ENCODE measurements at places on chromosomes 7 and 10. TPM values are rescaled to one million over a fixed set of nuclear protein-coding genes. Genes with fewer than 3 reads are reported as not detected.

The RADIL gene
- 0.32 TPM for total RNA-seq

The LRIT1 gene
- total RNA-seq = not detected

The ARMH3 gene
- 5.8 TPM for total RNA-seq

The DNAH11 gene
- 3.0 TPM for total RNA-seq

The CC2D2B gene
- total RNA-seq = 0.32 TPM

The ADAMTS14 gene
- total RNA-seq = not detected
